ENCODE measurements at places on chromosomes 1 and 21.

GRCh38 chr1:81470275-81470674 is 330.5 kb upstream of the ADGRL2 start:
- no peak for DNase-seq

DNA sequence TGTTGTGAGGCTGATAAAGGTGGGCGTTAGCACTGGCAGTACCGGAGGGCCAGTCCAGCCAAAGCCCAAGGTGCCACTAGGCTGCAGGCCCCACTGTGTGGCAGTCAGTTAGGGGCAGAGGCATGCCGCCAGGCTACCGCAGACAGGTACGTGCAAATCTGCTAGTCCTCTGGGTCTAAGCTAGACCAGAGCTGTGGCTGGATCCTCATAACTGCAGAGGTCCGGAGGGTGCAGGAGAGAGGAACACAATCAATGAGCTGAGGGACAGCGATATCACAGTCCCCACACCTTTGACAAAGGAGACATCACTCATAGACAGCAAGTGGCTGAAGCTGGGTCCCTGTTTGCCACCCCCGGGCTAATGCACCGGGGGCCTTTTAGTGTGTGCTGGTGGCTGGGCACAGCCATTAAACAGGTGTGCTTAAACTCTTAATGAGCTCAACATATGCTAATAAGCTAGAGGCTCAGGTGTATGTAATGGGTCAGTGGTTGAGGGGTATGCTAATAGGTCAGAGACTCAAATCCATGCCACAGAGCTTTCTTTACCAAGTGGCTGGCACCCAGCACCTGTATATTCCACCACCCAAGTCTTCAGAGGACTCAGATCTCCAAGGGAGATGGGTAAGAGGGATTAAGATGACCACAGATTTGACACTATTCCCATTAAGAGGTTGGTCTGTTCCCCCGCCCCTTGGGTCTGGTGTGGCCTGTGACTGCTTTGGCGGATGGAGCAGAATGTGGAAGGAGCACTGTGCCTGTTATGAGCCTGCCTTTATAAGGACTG is 82.0 kb downstream of the GLIS1 start:
- no peak for DNase-seq

DNA sequence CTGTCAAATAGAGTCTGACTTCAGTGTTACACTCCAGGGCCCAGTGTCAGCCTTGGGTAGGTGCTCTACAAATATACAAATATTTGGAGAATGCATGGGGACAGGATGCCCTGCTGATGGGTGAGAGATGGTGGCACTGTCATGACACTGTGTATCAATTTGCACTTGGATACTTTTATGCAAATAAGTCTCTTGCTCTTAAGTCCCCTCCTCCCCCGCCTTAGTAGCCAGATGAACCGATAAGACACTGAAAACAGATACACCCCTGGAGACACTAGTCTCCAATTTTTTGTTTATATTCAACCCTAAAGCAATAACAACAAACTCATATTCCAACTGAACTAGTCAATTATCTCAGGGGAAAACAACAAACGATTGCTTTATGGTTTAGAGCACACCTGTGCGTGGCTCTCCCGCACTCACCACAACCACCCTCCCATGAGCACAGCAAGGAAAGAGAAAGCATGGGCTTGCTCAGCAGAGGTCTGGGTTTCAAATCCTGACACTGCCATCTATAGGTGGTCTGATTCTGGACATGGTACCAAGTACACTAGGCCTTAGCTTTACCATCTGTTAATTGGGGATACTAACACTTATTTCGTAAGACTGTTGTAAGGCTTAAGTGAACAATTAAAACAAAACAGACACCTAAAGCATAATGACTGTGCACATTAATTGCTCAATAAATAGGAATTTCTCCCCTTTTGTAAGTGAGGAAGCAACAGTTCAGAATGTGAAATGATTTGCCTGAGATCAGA is 50.3 kb downstream of the HIVEP3 start:
- DNase-seq: no peak

- no peak for DNase-seq
Measured at GRCh38 chr1:1033731-1034438, 14.0 kb downstream of the AGRN start.

GRCh38 chr21:15986277-15986676 is 256.5 kb downstream of the USP25 start:
- no peak for DNase-seq

DNA sequence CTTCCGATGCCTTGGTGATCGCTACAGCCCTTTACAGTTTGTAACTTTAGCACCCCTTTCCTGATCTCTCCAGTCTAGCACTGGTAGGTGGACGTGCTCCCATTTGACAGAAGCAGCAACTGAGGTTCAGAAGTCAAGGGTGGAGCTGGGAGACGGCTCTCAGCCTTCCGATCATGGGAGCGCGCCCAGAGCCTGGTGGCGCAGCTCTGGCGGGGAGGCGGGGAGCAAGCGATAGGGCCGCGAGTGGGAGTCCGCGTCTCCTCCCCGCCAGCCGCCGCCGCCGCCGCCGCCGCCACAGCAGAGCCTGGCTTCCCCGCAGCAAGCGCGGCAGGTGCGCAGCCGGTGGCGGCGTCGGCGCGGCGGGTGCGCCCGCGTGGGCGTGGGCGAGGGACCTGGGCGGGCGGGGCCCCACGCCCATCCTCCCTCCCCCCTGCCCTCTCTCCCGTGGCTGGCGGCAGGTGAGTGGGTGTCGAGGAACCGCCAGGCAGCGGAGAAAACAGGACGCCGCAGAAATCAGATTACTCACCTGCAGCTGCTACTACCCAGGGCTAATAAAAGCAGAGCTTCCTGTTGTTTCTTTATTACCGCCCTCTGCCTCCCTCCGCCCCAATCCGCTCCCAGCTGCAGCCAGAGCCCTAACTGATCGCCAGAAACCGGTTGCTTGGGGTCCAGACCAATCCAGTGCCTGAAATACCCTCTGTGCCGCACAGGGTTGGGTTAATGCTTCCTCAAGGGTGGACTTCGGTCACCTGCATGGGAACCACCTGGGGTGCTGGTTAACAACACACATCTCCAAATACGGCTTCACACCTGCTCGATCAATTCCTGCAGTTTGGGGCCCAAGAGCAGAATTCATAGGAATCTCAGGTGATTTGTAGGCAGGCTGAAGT is 60.2 kb upstream of the ID3 start:
- peak; percentile 53 for DNase-seq

GRCh38 chr21:43808832-43809251 is 19.5 kb downstream of the RRP1 start:
- no peak for DNase-seq

DNA sequence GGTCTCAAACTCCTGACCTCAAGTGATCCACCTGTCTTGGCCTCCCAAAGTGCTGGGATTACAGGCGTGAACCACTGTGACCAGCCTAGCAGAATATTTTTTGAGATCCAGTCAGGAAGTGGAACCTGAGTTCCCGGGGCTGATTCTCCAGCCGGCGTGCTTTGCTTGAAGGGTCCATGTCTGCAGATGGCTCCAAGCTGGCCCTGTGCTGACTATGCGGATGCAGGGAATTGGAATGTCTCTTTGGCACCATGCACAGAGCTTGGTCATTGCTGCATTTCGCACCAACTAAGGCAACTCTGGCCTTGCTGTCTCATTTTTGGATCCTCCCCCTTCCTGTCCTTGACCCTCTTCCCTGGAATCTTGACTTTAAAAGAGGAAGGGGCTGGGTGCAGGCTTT is 28.1 kb downstream of the ARHGEF10L start:
- DNase-seq: no peak

- DNase-seq: no peak
Measured at GRCh38 chr1:24984800-24985522, 54.9 kb upstream of the RUNX3 start.

GRCh38 chr21:26210614-26211013 is 40.0 kb upstream of the APP start:
- DNase-seq: no peak

- DNase-seq: no peak
Measured at GRCh38 chr1:173894189-173894588, 22.9 kb downstream of the SERPINC1 start.

DNA sequence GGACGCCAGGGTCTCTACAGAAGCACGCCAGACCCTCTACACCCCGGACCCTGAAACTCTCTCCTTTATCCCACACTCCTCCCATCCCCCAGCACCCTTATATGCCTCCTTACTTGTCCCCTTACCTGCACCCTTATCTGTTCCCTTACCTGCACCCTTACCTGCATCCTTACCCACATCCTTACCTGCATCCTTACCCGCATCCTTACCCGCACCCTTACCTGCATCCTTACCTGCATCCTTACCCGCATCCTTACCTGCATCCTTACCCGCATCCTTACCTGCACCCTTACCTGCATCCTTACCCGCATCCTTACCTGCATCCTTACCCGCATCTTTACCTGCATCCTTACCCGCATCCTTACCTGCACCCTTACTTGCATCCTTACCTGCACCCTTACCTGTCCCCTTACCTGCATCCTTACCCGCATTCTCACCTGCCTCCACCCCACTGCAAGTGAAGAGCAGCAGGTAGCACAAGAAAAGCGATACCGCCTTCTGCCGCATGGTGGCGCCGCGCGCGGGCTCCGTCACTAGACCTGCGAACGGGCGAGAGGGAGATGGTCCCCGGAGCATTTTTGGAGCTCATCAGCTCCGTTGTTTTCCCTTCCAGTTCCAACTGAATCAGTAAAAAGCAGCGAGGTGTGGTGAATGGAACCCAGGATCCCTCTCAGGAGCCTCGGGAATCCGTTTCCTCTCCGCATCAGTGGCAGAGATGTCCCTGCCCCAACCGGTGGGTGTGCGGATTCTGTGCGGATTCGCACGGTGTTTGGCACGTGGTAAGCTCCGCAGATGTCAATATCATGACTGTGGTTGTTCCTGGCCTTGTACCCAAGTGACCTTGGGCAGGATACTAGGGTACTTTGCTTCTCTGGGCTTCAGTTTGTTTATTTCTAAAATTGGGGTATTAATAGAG is 2.9 kb downstream of the IFI6 start:
- peak; percentile 27 for DNase-seq

- DNase-seq: no peak
Measured at GRCh38 chr1:152164517-152165136, 5.6 kb upstream of the RPTN start.

DNA sequence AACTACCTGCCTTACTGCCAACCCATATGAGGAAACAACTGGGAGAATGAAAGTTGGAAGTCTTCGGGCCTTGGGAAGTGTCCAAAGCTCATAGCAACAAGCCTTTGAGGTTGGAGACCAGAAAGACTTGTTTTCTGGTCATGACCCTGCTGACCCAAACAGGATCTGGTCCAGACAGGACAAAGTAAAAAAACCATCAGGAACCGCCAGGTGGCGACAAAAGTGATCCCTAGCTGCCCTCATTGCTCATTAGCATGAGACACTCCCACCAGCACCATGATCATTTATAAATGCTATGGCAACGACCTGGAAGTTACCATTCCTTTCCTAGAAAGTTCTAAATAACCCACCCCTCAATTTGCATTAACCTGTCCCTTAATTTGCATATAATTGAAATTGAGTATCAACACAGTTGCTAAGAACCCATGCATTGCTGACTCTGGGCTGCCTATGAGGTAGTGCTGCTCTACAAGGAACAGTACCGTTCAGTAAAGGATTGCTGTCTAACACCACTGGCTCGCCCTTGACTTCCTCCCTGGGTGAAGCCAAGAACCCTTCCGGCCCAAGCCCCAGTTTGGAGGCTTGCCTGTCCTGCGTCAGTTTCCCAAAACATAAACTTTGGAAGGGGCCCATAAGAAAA is 89.0 kb downstream of the URB2 start:
- DNase-seq: no peak

- no peak for DNase-seq
Measured at GRCh38 chr21:16742741-16743140, 770.1 kb upstream of the CXADR start.

DNA sequence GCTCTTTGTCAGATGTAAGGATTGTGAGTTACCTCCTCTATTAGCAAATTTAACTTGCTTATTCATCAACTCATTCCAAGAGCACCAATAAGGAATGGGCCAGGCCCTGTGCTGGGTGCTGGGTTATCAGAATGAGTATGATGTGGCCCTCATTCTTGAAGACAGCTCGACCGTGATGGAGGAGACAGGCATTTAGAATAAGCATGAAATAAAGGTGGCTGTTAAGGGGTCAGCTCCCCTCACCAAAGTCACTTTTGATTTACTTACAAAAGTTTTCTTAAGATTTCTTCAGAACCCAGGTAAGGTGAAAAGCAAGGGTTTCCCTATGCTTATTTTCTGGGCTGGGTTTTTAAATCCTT is 15.3 kb upstream of the PADI1 start:
- no peak for DNase-seq

GRCh38 chr1:74755475-74755874 is 22.5 kb downstream of the TYW3 start:
- no peak for DNase-seq

DNA sequence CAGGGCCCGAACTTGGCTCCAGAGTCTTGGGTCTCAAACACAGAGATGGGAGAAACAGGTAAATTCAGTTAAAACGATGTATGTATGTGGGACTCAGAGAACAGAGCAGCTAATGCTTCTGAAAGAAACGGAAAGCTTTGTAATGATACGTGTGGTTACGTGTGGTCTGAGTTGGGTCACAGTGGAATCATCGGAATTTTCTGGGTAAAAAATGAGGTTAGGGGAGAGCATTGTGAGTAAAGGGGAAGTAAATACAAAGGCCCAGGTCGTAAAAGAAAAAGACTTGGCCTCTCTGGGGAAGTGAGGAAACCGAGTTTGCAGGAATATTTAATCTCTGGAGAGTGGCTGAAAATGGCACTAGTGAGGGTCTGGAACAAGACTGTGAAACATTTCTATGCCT is 8.3 kb downstream of the NHLH2 start:
- no peak for DNase-seq

- no peak for DNase-seq
Measured at GRCh38 chr21:46503922-46504550, 45.3 kb downstream of the DIP2A start.

GRCh38 chr1:167722152-167722869 is 529 bp downstream of the MPZL1 start:
- DNase-seq: no peak

DNA sequence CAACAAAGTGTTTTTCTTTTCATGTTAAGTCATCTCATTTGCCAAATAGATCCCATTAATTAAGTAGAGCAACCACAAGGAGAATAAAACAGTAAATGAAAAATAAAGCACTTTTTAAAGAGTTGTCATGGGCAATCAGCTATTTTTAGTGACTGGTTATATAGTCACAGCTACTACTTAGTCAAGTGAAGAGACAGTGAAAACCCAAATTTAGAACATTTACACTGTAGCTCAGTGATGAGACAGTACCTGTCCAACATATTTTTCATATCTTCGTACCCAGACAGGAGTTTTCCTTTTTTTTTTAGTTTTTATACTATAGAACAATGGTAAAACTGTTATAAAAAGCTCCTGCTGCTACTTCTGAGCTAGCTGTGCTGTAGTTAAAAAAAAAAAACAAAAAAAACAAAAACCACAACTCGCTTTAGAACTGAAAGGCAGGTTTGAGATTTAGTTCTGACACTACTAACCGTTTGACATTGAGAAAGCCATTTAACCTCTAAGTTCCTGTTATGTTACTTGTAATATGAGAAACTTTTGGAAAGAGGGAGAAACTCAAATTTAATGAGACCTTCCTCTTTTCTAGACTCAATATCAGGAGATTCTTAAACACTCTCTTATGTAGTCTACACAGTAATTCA is 777.5 kb downstream of the ADGRL2 start:
- DNase-seq: no peak

- no peak for DNase-seq
Measured at GRCh38 chr1:245416781-245417180, 262.0 kb downstream of the KIF26B start.

- no peak for DNase-seq
Measured at GRCh38 chr21:16741141-16741665, 771.6 kb upstream of the CXADR start.

GRCh38 chr21:26032263-26032662 is 138.3 kb downstream of the APP start:
- DNase-seq: no peak
